ENCODE measurements at places on chromosomes 1 and 21.
A peak's percentile ranks its signal among the peaks of the same experiment; 100 is the strongest.

- no peak for DNase-seq
These were observed 62.3 kb upstream of the MORC3 start for GRCh38 chr21:36257657-36258056.

- no peak for DNase-seq
These were observed 43.5 kb downstream of the DOP1B start for GRCh38 chr21:36200081-36200561.

DNA sequence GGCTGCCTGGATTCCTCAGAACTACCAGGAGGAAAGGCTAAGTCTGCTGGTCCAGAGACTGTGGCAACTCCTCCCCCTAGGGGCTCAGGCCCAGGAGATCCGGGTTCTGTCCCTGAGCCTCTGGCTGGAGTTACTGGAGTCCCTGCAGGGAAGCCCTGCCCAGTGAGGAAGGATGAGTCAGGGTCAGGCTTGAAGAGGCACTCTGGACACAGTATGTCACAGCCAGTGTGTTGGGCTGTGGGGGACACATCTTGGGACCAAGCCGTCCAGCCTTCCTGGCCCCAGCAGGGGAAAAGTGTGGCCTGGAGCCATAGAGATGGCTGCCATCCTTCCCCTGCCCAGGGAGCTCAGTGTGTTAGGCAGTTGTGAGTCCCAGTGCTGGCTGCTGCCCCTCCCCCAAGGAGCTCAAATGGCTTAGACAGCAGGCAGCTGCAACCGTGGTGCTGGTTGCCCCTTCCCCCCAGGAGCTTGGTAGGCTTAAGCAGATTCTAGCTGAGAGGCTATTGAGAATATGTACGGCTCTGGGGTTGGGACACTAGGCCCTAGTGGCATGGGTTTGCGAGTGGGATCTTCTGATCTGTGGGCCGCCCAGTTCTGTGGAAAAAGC, 28.2 kb upstream of the RABGAP1L start:
- no peak for DNase-seq

GRCh38 chr1:175600721-175601440, 142.5 kb downstream of the TNR start:
- DNase-seq, result no peak

- DNase-seq, result peak; percentile 87
These were observed 1.7 kb downstream of the PLEKHG5 start for GRCh38 chr1:6489799-6490180.

GRCh38 chr1:112244131-112244530, 151.9 kb upstream of the CTTNBP2NL start:
- DNase-seq, result no peak

- peak; percentile 18 for DNase-seq
These were observed 30.1 kb downstream of the OLFML3 start for GRCh38 chr1:114009393-114009792.

GRCh38 chr21:34203851-34204420, 130.6 kb downstream of the MRPS6 start:
- no peak for DNase-seq

DNA sequence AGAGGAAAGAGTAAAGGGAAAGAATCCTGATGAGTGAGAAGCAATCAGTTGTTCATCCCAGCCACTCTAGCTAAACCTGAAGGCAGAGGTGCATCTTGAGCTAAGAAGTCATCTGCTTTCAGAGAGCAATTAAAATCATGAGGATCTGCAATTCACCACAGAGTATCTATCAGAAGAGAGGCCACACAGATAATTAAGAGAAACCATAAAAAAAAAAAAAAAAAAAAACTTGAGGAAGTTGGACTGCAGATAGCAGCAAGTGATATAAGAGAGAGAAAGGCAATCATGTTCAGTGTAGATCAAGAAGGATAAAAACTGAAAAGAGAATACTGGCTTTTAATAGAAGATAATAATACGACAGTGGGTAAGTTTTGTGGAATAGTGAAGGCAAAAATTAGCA, 17.7 kb downstream of the FOXJ3 start:
- DNase-seq, result no peak

- no peak for DNase-seq
These were observed 18.6 kb downstream of the FAM151A start for GRCh38 chr1:54604572-54605370.

GRCh38 chr1:77319036-77319705, 37.4 kb downstream of the AK5 start:
- DNase-seq, result no peak

- DNase-seq, result no peak
These were observed 135.9 kb downstream of the TPR start for GRCh38 chr1:186239171-186239570.

- DNase-seq, result no peak
These were observed 58.9 kb downstream of the RHOU start for GRCh38 chr1:228794173-228794572.

DNA sequence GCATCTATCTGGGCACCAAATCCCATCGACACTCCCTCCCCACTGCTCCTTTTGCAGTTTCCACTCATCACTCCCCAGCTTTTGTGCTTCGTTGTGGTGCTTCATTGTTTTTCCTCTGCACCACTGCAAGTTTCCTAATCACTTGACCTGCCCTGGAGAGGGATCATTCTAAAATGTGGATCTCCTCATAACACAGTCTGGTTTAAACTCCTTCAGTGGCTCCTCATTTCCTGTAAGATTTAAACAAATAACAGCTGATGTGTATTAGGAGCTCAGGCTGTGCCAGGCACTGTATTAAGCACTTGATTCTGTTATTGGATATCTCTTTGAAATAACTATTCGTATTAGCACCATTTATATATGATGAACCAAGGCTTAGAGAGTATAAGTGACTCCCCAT, 51.3 kb downstream of the MAP10 start:
- no peak for DNase-seq

All from RKO (cell line).